ENCODE measurements at places on chromosomes 2 and 18.
A peak's percentile ranks its signal among the peaks of the same experiment; 100 is the strongest.

DNA sequence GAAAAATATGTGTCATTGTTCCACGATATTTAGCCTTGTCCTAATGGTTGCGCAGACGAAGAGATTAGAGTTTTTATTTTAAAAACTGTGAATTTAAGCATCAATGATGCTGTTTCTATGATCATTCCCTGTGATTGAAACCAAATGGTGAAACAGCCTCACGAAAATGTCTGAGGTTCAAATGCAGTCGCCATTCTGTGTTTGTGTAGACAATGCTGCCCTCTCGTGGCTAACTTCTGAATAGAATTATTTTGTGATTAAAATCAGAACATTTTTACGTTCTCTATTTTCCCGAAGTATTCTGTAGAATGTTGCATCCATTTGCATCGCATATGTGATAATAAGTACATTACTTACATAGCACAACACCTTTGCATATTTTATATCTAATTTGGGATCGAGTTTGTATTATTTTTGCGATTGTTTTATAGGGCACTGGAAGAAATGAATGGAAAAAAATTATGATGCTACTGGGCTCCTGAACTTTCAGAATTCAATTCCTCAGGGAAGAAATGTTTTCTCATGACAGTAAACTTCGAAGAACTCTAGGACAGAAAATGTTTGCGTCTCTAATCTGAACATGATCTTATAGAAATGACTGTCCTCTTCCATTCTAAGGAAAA lies 54.8 kb upstream of the CREB1 start:
- no peaks in the 10 kb centered on the region for H3K27me3 ChIP-seq
- peaks cover 62% of the 10 kb centered on the region for H3K4me1 ChIP-seq
- no peaks in the 10 kb centered on the region for H3K36me3 ChIP-seq
- peak; percentile 46 for DNase-seq

GRCh38 chr2:128228894-128229293 lies 89.8 kb downstream of the HS6ST1 start:
- no peak for DNase-seq
- H3K4me1 ChIP-seq = no peaks in the 10 kb centered on the region
- no peak overlapping the region for H3K27ac ChIP-seq
- H3K4me3 ChIP-seq = no peak overlapping the region
- no peaks in the 10 kb centered on the region for H3K36me3 ChIP-seq

DNA sequence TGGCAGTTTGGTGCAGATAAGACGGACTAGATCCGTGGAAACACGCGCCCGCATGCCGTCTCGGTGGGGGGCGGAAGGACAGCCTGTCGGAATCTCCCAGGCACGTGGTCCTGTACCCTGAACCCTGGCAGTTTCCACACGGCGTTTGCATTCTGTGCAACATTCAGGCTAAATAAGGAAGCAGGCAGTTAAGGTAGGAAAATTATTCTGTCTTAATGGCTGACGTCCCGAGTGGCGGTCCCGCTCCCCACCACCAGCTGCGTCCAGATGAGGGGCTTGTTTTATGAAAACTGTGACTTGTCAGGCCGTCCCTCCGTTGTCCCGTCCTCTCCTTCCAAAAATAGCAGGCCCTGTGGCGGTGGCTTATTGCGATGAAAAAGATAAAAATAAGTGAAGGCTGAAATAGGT lies 120.2 kb downstream of the NFATC1 start:
- H3K27ac ChIP-seq = no peak overlapping the region
- DNase-seq = no peak
- H3K4me1 ChIP-seq = peaks cover 15% of the 10 kb centered on the region
- no peaks in the 10 kb centered on the region for H3K36me3 ChIP-seq
- H3K4me3 ChIP-seq = no peak overlapping the region

GRCh38 chr18:48848641-48849143 lies 102.1 kb downstream of the SMAD7 start:
- peaks cover 20% of the 10 kb centered on the region for H3K36me3 ChIP-seq
- no peak for DNase-seq
- H3K27ac ChIP-seq = peak overlapping the region; percentile 66
- H3K4me3 ChIP-seq = no peak overlapping the region

DNA sequence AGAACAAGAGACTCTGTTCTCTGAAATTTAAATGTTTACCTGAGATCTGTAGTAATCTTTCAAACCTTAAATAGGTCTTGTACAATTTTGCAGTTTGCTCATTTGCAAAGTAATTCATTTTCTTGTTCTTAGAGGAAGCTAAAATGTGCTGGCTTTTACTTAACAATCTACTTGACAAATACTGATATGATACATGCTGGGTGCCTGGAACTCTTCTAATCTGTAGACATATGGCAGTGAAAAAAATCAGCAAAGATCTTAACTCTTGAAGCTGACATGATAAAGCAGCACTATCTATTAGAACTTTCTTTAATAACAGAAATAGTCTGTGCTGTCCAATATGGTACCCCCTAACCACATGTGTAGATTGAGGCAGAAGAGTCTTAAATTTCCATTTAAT lies 1352.8 kb upstream of the SLC39A10 start:
- no peaks in the 10 kb centered on the region for H3K27me3 ChIP-seq
- no peaks in the 10 kb centered on the region for H3K36me3 ChIP-seq
- no peak overlapping the region for H3K27ac ChIP-seq
- DNase-seq = no peak
- no peak overlapping the region for H3K4me3 ChIP-seq

GRCh38 chr2:45806563-45807358 lies 155.3 kb downstream of the PRKCE start:
- no peak overlapping the region for H3K4me3 ChIP-seq
- H3K27me3 ChIP-seq = peaks cover 3% of the 10 kb centered on the region
- no peak for DNase-seq
- H3K4me1 ChIP-seq = peaks cover under 1% of the 10 kb centered on the region
- H3K27ac ChIP-seq = peak overlapping the region; percentile 14

DNA sequence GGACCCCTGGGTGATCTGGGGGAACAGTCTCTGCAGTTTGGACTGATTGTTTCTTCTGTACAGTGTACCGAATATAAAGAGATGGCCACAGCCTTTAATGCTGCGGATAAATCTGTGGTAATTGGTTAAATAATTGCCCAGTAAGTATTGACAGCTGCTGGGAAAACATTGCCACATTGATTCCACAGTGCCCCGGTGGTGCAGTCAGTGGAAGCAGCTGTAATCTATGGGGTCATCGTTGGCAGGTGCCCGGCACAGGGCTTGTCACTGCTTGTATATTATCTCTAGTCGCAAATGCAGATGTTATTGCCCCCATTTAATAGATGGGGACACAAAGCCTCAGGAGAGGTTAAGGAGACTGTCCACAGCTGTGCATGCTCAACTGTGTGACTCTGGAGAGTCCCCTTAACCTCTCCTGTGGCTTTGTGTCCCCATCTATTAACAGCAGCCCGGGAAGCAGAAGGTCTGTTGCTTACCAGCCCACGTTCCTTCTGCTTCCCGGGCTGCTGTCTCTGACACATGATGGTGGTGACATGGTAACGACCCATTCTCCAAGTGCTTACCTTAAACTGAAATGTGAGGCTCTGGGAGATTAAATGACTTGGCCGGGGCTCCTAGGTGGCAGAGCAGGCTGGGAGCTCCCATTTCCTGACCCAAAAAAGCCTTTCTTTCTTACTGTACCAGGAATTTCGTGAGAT lies 76.9 kb downstream of the NCK2 start:
- peak overlapping the region; percentile 77 for H3K27ac ChIP-seq
- no peak overlapping the region for H3K4me3 ChIP-seq
- peaks cover 46% of the 10 kb centered on the region for H3K36me3 ChIP-seq
- DNase-seq = no peak

GRCh38 chr18:22063102-22063501 lies 106.3 kb upstream of the GATA6 start:
- no peak for DNase-seq
- H3K4me1 ChIP-seq = peaks cover 32% of the 10 kb centered on the region
- no peaks in the 10 kb centered on the region for H3K36me3 ChIP-seq
- H3K4me3 ChIP-seq = no peak overlapping the region
- no peak overlapping the region for H3K27ac ChIP-seq

DNA sequence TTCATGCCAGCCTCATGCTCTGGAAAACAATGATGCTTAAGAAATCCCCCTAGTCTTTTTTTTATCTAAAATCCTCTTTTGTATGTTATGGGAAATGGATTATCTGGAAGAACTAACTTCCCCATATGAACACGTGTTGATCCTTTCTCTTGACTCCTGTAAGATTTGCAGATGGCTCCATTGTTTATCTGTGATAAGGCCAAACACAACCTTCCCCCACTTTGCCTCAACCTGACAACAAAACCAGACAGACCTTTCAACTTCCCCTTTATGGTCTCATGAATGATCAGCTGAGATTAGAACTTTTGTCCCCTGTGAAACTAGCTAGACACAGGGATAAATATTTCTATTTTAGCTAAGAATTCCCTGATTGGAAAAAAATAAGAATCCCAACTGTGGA lies 828.0 kb upstream of the CDH2 start:
- no peaks in the 10 kb centered on the region for H3K27me3 ChIP-seq
- H3K36me3 ChIP-seq = no peaks in the 10 kb centered on the region
- DNase-seq = no peak

DNA sequence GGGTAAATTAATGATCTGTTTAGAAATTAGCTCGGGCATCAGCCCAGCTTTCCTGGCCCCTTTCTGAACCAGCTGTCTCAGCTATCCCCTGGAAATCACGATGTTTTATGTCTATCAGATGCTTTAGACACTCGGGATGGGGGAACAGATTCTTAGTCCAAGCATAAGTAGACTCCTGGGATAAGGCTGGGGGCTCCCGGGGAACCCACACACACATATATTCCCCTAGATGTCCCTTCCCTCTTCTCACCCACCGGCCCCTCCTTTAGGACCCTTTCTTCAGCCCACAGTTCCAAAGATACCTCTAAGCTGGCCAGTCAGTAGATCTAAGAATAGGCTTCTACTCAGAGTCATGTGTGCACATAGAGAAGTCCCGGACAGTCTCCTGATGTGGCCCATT lies 151.5 kb upstream of the COPS8 start:
- H3K4me3 ChIP-seq = no peak overlapping the region
- H3K4me1 ChIP-seq = peaks cover 36% of the 10 kb centered on the region
- no peak overlapping the region for H3K27ac ChIP-seq
- H3K27me3 ChIP-seq = peaks cover 20% of the 10 kb centered on the region
- no peaks in the 10 kb centered on the region for H3K36me3 ChIP-seq

- no peaks in the 10 kb centered on the region for H3K27me3 ChIP-seq
- H3K27ac ChIP-seq = no peak overlapping the region
- DNase-seq = no peak
These were observed 907.0 kb downstream of the EPHA4 start for GRCh38 chr2:220665108-220665471.

DNA sequence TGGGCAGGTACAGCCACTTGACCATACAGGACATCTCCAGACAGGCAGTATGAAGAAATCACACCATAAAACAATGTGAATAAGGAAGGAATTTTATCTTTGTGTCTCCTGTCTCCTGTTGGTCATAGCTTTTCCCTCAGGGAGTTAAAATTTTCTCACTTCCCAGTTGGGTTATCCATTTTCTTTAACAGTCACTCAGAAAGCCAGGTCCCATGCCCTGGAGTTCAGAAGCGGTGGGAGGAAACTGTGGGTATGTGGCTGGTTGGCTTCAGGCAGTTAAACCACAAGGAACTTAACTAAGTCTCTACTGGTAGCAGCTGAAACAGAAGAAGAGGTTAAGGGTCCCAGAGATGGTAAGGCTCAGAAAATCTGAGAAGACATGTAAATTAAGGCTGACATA lies 6.5 kb upstream of the SMAD2 start:
- DNase-seq = no peak
- peaks cover 17% of the 10 kb centered on the region for H3K4me1 ChIP-seq
- H3K36me3 ChIP-seq = no peaks in the 10 kb centered on the region
- no peak overlapping the region for H3K4me3 ChIP-seq
- no peak overlapping the region for H3K27ac ChIP-seq

- no peaks in the 10 kb centered on the region for H3K27me3 ChIP-seq
- H3K4me3 ChIP-seq = no peak overlapping the region
- peaks cover 9% of the 10 kb centered on the region for H3K36me3 ChIP-seq
- H3K27ac ChIP-seq = no peak overlapping the region
- DNase-seq = no peak
- peaks cover 14% of the 10 kb centered on the region for H3K4me1 ChIP-seq
These were observed 24.5 kb downstream of the HDAC4 start for GRCh38 chr2:239376351-239376750.

GRCh38 chr2:239912171-239912937 lies 112.8 kb downstream of the NDUFA10 start:
- no peak for DNase-seq
- H3K4me1 ChIP-seq = no peaks in the 10 kb centered on the region
- H3K4me3 ChIP-seq = no peak overlapping the region
- H3K36me3 ChIP-seq = no peaks in the 10 kb centered on the region

- no peak overlapping the region for H3K4me3 ChIP-seq
- H3K27me3 ChIP-seq = peaks cover 7% of the 10 kb centered on the region
- peaks cover 5% of the 10 kb centered on the region for H3K36me3 ChIP-seq
- DNase-seq = no peak
- no peak overlapping the region for H3K27ac ChIP-seq
These were observed 121.6 kb downstream of the SPP2 start for GRCh38 chr2:234172066-234172465.

DNA sequence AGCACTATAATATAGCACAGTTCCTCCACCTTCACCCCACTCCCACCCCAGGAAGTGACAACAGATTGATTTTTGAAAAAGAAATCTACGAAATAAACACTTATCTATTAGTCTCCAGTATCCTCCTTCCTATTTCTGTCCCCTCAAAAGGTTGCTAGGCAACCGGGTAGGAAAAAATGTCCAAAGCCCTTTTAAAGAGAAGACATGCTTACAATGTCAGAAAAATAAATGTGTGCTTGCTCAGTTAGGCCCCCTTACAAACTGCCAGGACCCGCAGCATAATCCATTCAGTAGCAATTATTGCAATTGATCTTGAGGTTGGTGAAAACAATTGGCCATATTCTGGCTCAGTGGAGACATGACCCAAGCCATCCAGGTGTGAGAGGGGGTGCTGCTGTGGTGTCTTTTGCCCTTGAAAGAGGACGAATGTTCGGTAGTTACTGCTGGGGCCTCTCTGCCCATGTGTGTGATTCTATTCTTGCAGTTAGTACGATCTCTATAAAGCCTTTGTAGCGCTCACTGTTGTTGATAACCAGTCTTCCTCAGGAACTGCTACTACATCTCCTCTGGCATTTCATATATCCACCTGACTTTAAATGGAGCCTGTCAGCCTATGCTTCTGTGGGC lies 144.3 kb downstream of the MYO3B start:
- H3K27me3 ChIP-seq = peaks cover 6% of the 10 kb centered on the region
- DNase-seq = no peak
- peaks cover 18% of the 10 kb centered on the region for H3K4me1 ChIP-seq
- H3K4me3 ChIP-seq = no peak overlapping the region

GRCh38 chr18:31373641-31374040 lies 2.9 kb upstream of the DSG4 start:
- DNase-seq = no peak
- no peaks in the 10 kb centered on the region for H3K27me3 ChIP-seq
- H3K36me3 ChIP-seq = no peaks in the 10 kb centered on the region
- H3K4me1 ChIP-seq = peaks cover 37% of the 10 kb centered on the region
- H3K4me3 ChIP-seq = no peak overlapping the region

DNA sequence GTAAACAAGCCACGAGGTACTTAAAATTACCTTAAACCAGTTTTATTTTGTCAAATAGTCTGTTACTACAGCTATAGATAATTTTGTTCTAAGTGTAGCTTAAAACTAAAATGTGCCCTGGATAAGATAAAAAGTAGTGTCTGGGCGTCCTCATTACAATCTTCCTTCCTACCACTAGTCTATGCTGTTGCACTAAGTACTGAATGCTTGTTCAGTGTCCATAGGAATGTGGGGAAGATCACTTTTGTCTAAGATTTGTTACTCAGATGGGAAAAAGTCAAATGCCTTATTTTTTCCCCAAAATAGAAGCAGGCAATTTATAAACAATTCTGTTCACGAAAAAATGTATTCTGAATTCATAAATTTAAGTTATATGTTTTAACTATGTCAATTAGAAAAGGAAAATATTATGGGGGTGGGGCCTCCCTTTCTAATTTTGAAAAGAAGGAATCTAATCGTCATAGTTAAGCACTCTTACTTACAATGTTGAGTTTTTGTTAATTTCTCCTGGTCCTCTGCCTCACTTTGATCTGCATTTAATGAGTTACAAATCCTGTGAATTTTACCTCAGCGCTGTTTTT lies 140.4 kb upstream of the VRK2 start:
- no peak overlapping the region for H3K27ac ChIP-seq
- peak; percentile 4 for DNase-seq
- peaks cover 2% of the 10 kb centered on the region for H3K27me3 ChIP-seq

Measured in nephron progenitor cell (in vitro differentiated cells).